ENCODE measurements at places on chromosomes 13 and 19.

GRCh38 chr13:57704031-57704430, 72.5 kb downstream of the PCDH17 start:
- no peak for DNase-seq

- peak; percentile 68 for DNase-seq
Measured at GRCh38 chr19:48646001-48646721, at the start of gene CA11. Gene CA11 (minus strand): TSS chr19:48646187. CDS start chr19:48645632, 555 bp downstream.

GRCh38 chr13:84380866-84381265, 498.6 kb upstream of the SLITRK1 start:
- no peak for DNase-seq

GRCh38 chr19:7547159-7547558, 11.6 kb downstream of the PNPLA6 start:
- DNase-seq, result no peak

GRCh38 chr19:51316688-51317087, 5.2 kb downstream of the IGLON5 start:
- DNase-seq, result no peak

GRCh38 chr13:72562686-72563085, 164.7 kb downstream of the MZT1 start:
- DNase-seq, result no peak

DNA sequence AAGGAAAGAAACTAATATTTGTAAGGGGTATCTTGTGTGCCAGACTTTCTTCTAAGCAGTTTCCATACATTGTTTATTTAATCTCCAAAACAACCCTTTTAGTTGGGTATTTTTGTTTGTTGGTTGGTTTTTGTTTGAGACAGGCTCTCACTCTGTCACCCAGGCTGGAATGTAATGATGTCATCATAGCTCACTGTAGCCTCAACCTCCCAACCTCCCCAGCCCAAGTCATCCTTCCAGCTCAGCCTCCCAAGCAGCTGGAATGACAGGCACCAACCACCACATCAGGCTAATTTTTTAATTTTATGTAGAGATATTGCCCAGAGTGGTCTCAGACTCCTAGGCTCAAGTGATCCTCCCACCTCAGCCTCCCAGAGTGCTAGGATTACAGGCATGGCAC, 41.2 kb upstream of the LSM14A start:
- DNase-seq, result peak; percentile 22

- DNase-seq, result peak; percentile 71
Measured at GRCh38 chr19:372306-372890, 27.8 kb upstream of the MIER2 start.

- DNase-seq, result no peak
Measured at GRCh38 chr19:14525729-14526128, 3.7 kb upstream of the TECR start.

DNA sequence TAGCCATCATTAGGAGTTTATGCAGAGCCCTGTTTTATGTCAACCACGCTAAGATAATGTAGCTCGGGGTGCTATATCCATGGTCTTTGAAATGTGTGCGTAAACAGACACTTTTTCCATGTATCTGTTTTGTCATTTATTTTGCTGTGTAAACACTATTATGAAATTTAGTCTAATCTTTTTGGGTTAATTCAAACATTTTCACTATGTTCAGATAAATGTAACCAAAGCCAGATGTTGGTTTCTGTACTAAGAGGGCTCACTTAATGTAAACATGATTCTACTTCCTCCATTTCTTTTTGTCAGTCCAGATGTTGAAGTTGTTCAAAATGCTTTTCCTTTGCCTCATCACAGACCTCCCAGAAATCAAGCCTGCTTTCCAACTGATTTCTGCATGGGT, 499.5 kb upstream of the GPC6 start:
- DNase-seq, result peak; percentile 36

- no peak for DNase-seq
Measured at GRCh38 chr19:8180018-8180417, 29.2 kb upstream of the CERS4 start.

DNA sequence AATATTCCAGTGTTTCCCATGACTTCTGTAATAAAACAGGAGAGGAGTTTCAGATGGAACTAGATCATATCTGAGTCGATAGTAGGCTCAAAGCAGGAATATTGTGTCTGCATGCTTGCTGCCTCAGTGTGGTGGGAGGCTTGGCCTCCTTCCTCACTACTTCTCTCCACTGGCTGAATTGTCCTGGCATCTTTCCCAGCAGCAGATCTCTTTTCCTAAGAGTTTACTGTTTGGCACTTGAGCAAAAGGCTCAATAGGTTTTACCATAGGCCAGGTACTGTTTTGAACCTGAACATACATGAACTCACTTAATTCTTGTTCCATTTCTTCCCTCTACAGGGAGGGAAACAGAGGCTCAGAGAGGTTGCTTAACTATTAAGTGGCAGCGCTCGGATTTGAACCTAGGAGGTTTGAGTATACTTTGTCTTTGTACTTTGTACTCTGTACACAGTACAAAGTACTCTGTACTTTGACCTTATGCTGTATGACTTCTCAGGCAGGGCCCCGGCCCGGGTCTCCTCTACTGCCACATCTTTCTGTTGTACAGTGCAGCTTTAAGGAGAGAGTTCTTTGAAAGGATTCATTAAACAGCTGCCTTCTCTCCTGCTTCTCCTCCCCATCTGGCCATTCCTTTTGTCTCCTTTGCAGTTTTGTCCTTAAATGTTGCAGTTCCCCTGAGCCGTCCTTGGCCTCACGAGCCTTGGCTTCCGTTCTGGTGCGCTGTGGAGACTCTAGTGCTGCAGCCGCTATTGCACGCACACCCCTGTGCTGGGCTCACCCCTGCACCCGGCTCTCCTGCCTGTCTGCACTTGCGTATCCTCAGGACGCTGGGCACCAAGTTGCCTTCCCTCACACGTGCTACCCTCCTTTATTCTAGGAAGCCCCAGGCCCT, 8.1 kb downstream of the B3GLCT start:
- DNase-seq, result no peak

DNA sequence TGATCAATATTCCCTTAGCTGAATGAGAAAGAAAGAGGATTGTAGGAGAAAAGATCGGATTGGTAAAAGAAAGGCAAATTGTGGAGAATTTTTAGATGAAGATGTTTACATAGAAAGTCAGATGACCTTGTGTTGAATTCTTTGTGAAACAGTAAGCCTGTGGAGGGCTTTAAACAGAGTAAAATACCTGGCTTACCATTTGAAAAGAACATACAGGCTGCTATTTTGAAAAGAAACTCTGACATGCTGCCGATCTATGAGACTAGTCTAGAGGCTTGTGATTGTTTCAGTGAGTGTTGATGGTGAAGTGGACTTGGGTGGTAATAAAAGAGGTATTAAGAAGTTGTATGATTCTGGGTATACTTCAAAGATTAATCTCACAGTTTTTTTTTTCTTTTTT, 938.9 kb upstream of the PRR20A start:
- no peak for DNase-seq

GRCh38 chr13:22027566-22027965, 356.7 kb downstream of the FGF9 start:
- no peak for DNase-seq

DNA sequence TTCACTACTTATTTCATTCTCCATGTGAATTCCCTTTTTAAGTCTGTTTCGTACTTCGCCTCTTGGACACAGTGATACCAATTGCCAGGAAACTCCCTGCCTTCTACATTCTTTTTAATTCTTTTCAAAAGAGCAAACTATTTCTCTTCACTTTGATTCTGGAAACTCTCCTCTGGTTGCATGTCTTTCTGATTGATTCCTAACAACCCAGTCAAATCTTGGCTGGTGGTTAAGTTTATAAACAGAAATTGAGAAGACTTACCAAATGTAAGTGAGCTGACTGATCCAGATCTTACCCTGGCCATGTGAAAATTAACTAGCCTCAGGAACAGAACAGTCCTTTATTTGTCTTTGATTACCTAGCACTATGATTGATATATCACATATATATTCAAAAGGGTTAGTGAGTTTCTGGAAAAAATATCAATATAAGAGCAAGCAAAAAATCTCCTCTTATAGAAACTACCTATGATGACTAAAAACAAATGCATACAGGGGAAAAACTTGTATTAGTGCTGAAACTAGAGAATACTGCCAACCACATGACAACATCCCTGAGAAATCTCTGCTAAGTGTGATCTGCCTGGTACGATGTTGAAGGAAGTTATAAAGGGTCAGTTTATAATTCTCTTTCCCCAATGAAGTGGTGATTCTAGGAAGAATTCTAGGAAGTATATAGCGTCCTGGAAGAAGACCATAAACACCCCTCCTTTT, 152.6 kb upstream of the HTR2A start:
- DNase-seq, result no peak

- no peak for DNase-seq
Measured at GRCh38 chr13:111492341-111492950, 172.0 kb downstream of the TEX29 start.

GRCh38 chr19:46981286-46981945, 38.2 kb upstream of the NPAS1 start:
- DNase-seq, result no peak

DNA sequence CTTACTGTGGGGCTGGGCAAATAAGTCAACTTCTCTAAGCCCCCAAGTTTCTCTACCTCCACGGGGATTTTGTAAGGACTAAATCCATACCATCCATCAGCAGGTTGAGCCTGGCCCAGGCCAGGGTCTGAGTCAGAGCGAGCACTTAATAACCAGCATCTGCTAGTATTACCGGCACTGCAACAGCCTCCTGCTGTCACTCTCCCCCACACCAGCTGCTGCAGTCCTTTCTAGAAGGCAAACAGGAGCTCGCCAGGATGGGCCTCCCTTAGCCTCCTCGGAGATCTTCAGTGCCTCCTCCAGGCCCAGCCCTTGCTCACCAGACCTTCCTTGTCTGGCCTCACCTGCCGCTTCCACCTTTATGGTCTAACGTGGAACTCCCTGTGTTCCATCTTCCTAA, 3.2 kb downstream of the NAPA start:
- peak; percentile 7 for DNase-seq

DNA sequence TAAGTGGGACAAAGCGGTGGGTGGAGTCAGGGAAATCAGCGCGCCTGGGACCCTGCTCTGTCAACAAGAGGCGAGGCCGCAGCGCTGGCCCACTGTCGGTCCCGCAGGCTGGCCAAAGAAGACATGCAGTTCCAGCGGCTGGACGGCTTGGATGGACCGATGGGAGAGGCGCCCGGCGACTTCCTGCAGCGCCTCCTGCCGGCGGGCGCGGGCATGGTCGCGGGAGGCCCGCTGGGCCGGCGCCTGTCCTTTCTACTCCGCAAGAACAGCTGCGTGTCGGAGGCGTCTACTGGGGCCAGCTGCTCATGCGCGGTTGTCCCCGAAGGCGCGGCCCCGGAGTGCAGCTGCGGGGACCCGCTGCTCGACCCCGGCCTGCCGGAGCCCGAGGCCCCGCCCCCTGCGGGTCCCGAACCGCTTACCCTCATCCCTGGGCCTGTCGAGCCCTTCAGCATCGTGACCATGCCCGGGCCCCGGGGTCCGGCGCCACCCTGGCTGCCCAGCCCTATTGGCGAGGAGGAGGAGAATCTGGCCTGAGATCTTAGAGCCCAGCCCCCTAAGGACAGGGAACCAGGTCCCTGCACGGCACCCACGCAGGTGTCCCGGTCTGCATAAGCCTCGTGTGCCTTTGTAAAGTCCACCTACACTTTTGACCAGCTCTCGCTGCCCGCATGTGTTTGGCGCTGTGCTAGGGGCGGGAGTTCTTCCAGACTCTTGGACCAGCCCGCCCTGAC, 6.1 kb downstream of the BEST2 start:
- peak; percentile 74 for DNase-seq

DNA sequence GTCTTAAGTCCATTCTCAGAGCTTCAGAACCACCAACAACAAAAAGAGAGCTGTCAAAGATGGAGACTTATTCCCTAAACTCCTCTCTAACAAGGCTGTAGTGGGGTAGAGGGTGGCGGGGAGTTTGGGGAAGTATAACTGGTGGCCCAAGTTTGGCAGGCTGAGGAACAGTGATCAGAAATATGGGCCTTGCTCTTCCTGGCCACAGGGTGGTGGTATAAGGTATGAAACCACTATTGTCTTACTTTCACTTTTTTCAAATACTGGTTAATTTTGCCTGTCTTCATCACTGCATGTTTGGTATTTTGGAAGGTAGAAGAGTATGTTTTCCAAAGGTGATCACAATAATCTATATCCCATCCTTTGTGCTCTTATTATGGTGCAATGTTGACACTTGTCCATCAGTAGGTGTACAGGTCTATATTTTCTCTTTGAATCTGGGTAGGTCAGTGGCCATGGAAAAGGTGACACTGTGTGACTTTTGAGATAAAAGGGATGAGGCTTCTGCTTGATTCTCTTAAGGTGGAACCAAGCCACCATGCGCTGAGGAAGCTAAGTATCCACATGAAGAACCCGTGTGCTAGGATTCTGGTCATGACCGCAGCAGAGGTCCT, 23.2 kb upstream of the GPC5 start:
- peak; percentile 27 for DNase-seq

GRCh38 chr19:7977723-7978040, 27.8 kb downstream of the ELAVL1 start:
- DNase-seq, result no peak

DNA sequence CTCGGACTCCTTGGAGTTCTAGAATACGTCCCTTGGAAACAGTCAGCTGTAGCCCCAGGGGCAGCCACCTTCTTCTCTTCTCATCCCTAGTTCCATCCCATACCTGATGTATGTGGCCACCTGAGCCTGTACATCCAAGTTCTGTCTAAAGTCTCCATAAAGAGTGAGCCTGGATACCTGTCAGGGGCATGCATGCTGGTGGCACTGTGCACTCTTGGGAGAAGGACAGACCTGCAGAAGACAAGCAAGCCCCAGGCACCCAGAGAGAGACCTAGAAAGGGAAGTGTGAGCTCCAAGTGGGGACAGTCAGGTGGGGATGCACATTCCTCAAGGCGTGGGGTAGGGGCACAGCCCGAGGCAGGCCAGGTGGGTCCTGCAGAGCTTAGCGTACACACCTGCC, 21.4 kb downstream of the SIAH3 start:
- no peak for DNase-seq

DNA sequence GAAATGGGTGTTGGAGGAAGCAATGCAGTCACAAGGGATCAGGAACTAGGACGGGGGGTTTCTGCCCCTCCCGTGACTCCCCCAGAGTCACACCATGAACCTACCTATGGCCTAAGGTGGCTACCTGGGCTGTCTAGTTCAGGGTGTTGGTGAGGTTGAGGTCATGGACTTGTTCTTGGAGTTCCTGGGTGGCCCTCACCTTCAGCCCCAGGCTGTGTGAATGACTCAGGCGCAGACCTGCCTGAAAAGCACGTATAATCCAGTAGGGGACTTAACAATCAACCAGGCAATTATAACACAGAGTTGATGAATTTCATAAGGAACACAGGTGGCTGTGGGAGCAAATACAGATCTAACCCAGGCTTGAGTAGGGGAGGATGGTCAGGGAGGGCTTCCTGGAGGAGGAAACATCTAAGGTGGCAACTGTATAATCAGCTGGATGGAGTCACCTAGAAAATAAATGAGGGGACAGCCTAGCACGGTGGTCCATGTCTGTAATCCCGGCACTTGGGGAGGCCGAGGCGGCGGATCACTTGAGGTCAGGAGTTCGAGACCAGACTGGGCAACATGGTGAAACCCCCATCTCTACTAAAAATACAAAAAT, 25.6 kb upstream of the ADGRE1 start:
- no peak for DNase-seq

- no peak for DNase-seq
Measured at GRCh38 chr13:94389604-94390351, 89.7 kb downstream of the DCT start.

DNA sequence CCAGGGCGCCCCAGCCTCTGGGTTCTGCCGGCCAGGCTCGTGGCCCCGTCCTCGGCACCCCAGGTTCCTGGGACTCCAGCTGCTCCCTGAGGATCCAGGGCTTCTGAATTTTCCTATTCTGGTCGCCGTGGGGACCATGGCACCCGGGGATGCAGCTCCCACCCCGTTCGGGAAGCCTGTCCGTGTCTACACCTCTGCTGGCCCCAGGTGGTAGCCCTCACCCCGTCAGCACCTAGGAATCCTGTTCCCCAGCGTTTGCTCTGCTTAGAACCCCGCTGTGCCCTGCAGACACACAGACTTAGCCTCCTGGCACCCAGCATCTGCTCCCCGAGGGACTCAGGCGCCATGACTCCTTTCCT, 960 bp downstream of the PPFIA3 start:
- no peak for DNase-seq
